Subcutaneous preadipocyte (primary cell): ENCODE measurements at places on chromosomes 4 and X. TPM values are rescaled to one million over a fixed set of nuclear protein-coding genes. Genes with fewer than 3 reads are reported as not detected.

Gene RTL3
- total RNA-seq, result not detected in 2 replicates

Gene SSX4B
- total RNA-seq, result not detected in 2 replicates

Gene UGT2B10
- not detected in 2 replicates for total RNA-seq

Gene SPANXB1
- total RNA-seq, result not detected in 2 replicates

Gene RHOXF2B
- total RNA-seq, result not detected in 2 replicates

Gene TTC29
- not detected in 2 replicates for total RNA-seq

Gene ZMAT1
- under 0.01 and 0.37 TPM in 2 replicates for total RNA-seq

Gene HAND2
- 9.9 and 15.4 TPM in 2 replicates for total RNA-seq

Gene NUDT10
- 1.5 and 2.2 TPM in 2 replicates for total RNA-seq

Gene RAB39B
- total RNA-seq, result 0.37 and 1.6 TPM in 2 replicates

Gene GSPT2
- total RNA-seq, result 6.2 and 6.8 TPM in 2 replicates

Gene ZNF630
- total RNA-seq, result 0.98 and 1.1 TPM in 2 replicates

Gene PHOX2B
- not detected in 2 replicates for total RNA-seq

Gene RIPPLY1
- not detected in 2 replicates for total RNA-seq

Gene FAM47E
- total RNA-seq, result 0.37 TPM in 1 of 2 replicates, not detected in the other

Gene ANXA3
- 4.7 and 5.9 TPM in 2 replicates for total RNA-seq

Gene GAB3
- 10.4 and 27.9 TPM in 2 replicates for total RNA-seq

Gene GATA1
- total RNA-seq, result not detected in 2 replicates

Gene BLOC1S4
- 9.4 and 11.8 TPM in 2 replicates for total RNA-seq

Gene GSX2
- not detected in 2 replicates for total RNA-seq

Gene SCARB2
- total RNA-seq, result 122 and 142 TPM in 2 replicates

Gene TNIP2
- total RNA-seq, result 38.7 and 41.5 TPM in 2 replicates

Gene NR3C2
- 0.78 and 1.1 TPM in 2 replicates for total RNA-seq

Gene PRR32
- total RNA-seq, result not detected in 2 replicates

Gene MMRN1
- not detected in 2 replicates for total RNA-seq

Gene PNMA6A
- total RNA-seq, result 1.6 and 3.3 TPM in 2 replicates

Gene F9
- under 0.01 TPM in 1 of 2 replicates, not detected in the other for total RNA-seq

Gene ARMCX2
- 31.3 and 35.3 TPM in 2 replicates for total RNA-seq

Gene MAGEB6
- not detected in 2 replicates for total RNA-seq

Gene ARX
- total RNA-seq, result not detected in 2 replicates
